ENCODE measurements at places on chromosomes 12 and 14.

- no peak for DNase-seq
These were observed 11.4 kb downstream of the DCAF5 start for GRCh38 chr14:69141550-69141949.

GRCh38 chr12:45989721-45990467 lies 480 bp downstream of the SCAF11 start:
- peak; percentile 17 for DNase-seq

GRCh38 chr14:103185051-103186029 lies 62.1 kb downstream of the TNFAIP2 start:
- DNase-seq = no peak

GRCh38 chr12:87509237-87509820 lies 519.9 kb downstream of the C12orf50 start:
- DNase-seq = no peak

DNA sequence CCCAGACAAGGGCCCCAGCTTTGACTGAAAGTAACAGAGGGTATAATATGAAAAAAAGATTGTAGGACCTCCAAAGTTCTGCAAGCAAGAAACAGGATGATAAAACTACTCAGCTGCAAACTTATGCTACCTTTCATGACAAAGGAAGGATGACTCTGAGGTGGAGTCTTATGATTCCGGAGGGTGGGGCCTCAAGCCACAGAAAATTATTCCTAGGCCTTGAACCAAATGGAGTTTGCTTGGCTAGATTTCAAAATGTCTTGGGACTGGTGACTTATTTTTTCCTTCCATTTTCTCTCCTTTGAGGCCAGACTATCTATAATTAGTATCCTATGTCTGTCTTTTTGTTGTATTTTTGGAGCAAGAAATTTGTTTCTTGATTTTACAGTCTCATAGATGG lies 336.4 kb downstream of the LRIG3 start:
- no peak for DNase-seq

GRCh38 chr12:15225136-15225862 lies 4.1 kb upstream of the RERG start:
- DNase-seq = no peak

- no peak for DNase-seq
These were observed 32.0 kb upstream of the LMNTD1 start for GRCh38 chr12:25585021-25585523.

DNA sequence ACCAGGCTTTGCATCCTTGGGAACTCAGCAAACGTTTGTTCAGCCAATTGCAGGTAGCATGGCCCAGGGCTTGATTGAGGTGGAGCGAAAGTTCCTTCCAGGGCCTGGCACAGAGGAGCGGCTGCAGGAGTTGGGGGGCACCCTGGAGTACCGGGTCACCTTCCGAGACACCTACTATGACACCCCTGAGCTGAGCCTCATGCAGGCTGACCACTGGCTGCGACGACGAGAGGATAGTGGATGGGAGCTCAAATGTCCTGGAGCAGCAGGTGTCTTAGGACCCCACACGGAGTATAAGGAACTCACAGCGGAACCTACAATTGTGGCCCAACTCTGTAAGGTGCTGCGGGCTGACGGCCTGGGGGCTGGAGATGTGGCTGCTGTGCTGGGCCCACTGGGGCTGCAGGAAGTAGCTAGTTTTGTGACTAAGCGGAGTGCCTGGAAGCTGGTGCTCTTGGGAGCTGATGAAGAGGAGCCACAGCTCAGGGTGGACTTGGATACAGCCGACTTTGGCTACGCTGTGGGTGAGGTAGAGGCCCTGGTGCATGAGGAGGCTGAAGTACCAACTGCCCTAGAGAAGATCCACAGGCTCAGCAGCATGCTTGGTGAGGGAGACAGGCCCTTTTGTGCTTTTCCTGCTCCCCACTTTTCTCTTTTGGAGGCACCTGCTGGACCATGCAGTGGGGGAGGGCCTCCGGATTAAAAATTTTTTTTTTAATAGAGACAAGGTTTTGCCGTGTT lies 799 bp downstream of the THTPA start:
- DNase-seq = no peak

- no peak for DNase-seq
These were observed 70.1 kb upstream of the PLXNC1 start for GRCh38 chr12:94078138-94078723.

DNA sequence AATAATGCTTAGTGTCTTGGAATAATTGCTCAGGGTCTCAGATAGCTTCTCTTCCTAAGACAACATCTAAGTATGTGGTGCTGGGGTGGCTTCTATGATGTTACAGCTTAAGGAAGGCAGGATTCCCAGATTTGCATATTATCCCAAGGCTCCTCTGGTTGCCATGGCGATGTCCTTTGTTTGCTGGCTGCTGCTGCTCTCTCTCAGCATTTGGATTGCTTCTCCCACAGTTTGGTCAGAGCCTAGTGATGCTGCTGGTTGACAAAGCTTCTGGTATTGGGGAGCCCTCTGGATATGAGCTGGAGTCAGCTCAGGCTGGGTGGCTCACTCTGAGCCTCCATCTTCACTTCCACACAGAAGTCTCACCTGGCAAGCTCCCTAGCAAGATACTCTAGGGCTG lies 56.4 kb upstream of the FBXO33 start:
- no peak for DNase-seq

GRCh38 chr14:103657471-103657870 lies 28.5 kb downstream of the KLC1 start:
- DNase-seq = no peak

- no peak for DNase-seq
These were observed 1.6 kb downstream of the VDR start for GRCh38 chr12:47903151-47903611.

DNA sequence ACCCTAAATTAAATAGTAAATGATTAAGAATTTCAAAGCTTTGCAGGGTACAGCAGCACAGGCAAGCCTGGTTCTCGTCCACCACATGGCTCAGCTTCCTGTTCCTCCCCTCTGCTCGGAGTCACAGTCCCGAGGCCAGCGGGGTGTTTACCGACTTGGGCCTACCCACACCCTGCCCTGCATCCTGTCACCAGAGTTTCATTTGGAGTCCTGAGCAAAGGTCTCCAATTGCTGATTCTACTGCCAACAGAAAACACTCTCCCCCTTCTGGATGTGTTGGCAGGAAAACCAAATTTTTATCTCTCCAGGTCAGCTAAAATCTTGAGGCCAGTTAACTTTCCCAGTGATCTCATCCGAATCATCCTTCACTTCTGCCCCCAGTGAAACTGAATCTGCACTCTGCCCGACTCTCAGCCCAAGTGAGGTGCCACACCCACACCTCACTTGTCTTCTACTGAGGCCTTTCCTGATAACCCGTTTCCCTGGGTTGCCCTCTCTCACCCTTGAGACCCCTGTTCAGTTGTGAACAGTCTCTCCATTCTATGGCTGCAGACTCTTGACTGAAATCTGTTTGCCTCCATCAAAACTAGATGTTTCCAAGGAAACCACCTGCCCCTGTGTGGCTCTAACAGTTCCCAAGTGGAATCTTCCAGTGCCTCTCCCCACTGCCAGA lies 71.2 kb downstream of the VCPKMT start:
- peak; percentile 46 for DNase-seq

DNA sequence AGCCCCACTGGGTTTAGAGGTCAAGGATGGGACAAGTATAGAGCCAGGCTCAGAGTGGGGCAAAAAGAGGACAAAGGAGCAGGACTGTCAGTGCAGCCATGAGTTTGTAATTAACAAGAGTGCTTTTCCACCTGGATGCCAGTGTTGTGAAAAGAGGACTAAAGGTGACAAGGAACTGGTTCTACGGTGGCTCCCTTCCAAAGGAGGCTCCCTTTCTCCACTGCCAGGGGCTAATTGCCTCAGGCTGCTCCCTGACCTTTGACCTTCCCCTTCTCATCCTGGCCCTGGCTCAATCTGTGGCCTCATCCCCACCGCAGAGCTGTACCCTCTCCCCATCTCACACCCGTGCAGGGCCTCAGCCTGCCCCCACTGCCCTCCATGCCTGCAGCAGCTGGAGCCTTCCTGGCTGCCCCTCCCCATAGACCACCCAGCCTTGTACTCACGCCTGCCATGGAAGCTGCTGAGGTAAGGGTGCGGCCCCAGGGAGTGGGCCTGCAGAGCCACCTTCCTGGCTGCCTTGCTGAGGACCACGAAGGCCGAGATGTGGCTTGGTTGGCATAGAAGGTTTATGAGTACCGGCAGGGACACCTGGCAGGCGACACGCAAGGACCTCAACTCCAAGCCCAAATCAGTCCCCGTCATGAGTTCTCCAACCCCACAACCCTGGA lies 24.8 kb upstream of the FKBP4 start:
- no peak for DNase-seq

DNA sequence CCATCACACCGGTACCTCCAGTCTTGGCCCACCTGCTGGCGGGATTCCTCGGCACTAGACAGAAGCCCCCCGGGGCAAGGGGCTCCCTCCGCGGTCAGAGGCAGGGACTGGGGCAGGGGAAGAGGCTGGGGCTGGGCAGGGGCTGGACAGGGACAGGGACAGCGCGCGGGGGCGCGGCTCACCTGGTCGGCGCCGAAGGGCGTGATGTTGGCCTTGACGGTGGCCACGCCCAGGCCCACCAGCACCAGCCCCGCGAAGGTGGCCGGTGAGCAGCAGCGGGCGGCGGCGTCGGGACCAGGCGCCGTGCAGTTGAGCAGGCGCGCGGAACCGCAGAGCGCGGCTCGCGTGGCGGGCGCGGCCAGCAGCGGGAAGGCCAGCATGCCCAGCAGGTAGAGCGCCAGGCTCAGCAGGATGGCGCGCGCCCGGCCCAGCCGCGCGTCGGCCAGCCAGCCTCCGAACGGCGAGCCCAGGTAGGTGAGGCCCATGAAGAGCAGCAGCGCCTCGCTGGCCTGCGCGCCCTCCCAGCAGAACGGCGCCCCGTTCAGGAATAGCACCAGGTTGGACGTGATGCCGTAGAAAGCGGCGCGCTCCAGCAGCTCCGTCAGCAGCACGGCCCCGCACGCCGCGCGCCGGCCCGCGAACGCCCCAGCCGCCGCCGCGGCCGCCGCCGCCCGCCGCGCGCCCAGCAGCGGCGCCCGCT lies 392 bp downstream of the SLC15A4 start:
- no peak for DNase-seq

- DNase-seq = no peak
These were observed 39.1 kb downstream of the DIO3 start for GRCh38 chr14:101600336-101600890.

Measured in stimulated activated CD8-positive, alpha-beta memory T cell treated with anti-CD3 and anti-CD28 coated beads, Interleukin-4, amount 100 ng/mL, for 1 hour (primary cell).